ENCODE measurements at places on chromosomes 1 and 21. TPM values are rescaled to one million over a fixed set of nuclear protein-coding genes. Genes with fewer than 3 reads are reported as not detected.

AK5 gene
- 18.8 TPM for polyA plus RNA-seq

DNA sequence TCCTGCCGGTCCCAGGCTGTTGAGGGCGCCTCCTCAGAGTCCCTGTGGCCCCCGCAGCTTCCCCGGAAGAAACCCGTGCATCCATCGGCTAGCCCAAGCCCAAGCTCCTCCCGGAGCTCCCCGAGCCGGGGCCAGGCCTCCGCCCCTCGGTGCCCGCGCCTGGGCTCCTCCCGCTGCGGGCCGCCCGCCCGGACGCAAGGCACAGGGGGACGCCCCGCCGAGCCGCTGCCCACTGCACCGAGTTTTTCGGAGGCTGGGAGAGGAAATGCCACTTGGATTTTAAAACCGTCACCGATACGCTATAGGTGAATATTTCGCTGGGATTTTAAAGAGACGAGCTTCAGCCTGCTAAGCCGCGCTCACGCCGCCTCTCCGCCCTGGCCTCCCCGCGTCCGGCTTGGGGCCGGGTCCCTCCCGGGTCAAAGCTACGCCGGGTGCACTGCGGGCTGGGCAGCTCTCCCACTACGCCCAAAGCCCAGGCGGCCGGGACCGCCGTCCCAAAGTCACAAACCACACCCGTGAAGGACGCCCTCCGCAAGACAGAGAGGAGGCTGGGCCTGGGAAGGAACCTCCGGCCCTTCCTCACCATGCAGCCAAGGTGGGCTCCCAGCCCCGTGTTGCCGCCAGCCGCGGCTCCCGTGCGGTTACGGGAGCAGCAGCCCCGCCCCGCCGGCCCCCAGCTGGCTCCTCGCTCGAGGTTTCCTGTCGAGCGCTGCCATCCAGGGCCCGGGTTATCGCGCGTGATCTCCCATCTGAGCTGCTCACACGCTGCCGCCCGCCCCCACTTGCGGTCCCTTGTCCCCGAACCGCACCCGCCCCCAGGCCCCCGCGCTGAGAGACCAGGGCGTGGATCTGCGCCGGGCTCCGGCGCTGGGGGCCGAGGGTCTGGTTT lies 63.2 kb downstream of the CD247 start:
- peak; percentile 87 for DNase-seq
- peaks cover 39% of the 10 kb centered on the region for H3K27me3 ChIP-seq
- peaks cover 89% of the 10 kb centered on the region for H3K4me1 ChIP-seq
- peaks cover 36% of the 10 kb centered on the region for H3K36me3 ChIP-seq
- H3K4me3 ChIP-seq: peak overlapping the region; percentile 86

IL10RB gene
- 63.5 TPM for polyA plus RNA-seq

SLFNL1 gene
- polyA plus RNA-seq: 0.32 TPM

DNA sequence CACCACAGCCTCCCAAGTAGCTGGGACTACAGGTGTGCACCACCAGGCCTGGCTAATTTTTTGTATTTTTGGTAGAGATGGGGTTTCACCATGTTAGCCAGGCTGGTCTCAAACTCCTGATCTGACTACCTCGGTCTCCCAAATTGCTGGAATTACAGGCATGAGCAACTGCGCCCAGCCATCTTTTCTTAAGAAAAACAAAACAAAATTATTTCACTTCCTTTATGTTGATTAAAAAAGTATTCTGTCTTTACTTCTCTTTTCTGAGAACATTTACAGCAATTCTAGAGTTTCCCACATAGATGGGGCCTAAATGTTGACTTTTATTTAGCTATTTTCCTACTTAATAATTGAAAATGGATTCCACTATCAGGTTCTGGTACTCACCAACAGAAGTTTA lies 17.3 kb upstream of the TMEM183A start:
- H3K4me1 ChIP-seq: no peaks in the 10 kb centered on the region
- no peak overlapping the region for H3K27ac ChIP-seq
- peaks cover 18% of the 10 kb centered on the region for H3K27me3 ChIP-seq
- H3K36me3 ChIP-seq: no peaks in the 10 kb centered on the region
- DNase-seq: no peak

DNA sequence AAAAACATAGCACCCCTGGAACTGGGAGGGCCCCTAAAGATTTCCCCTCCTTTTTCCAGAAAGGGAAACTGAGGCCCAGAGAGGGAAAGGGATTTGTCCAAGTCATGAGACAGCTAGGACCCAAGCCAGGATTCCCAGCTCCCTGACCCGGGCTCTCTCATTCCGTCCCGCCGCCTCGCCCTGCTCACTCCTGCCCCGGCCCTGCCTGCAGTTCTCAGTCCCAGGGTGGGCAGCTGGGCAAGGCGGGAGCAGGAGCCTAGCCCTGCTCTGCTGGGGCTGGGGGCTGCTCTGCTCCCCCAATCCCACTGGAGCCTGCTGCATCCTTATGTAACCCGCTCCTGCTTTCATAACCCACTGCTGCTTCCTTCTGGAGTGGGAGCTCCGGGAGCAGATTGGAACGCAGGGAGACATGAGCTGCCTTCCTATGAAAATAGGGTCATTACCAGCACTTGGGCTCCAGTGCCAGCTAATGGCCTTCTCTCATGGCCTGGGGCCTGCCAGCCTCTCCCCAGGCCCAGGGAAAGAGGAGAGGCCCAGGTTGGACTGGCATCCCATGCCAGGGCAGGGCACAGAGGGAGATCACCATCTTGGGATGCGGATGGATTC lies 84.5 kb downstream of the CAMK2N1 start:
- H3K27me3 ChIP-seq: peaks cover 13% of the 10 kb centered on the region
- no peaks in the 10 kb centered on the region for H3K4me1 ChIP-seq
- no peak for DNase-seq
- no peak overlapping the region for H3K27ac ChIP-seq

DNA sequence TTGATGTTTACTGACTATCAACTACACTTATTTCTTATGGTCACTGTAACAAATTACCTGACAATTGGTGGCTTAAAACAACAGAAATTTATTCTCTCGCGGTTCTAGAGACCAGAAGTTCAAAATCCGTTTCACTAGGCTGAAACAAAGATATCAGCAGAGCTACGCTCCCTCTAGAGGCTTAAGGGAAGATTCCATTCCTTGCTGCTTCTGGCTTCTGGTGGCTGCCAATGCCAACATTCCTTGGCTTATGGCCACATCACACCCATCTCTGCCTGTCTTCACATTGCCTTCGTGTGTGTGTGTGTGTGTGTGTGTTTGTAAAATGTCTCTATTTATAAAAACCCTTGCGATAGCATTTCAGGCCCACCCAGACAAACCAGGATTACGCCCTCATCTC lies 66.4 kb downstream of the LMX1A start:
- DNase-seq: no peak
- H3K4me3 ChIP-seq: no peak overlapping the region
- no peaks in the 10 kb centered on the region for H3K4me1 ChIP-seq
- peaks cover 2% of the 10 kb centered on the region for H3K27me3 ChIP-seq

NBPF4 gene
- polyA plus RNA-seq: not detected

GSTM3 gene
- polyA plus RNA-seq: 5.9 TPM

DNA sequence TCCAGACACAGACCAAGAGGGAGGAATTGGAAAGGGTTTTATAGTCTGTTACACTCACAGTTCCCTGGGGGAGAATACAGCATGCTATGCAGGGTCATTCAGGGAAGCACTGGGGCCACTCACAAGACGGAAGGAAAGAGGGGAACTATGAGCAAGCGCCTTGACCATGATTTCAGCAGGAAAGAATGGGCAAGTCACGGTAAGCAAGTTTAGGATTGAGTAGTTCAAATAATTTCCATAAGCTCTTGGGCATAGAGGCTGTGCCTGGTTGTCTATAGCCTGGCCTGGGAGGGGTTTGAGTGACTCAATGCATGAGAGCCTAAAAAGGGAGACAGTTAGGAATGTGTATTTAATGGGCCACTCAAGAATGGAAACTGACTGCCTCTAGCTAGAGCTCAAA lies 176.7 kb downstream of the TTLL7 start:
- no peak for DNase-seq
- no peak overlapping the region for H3K4me3 ChIP-seq
- H3K27me3 ChIP-seq: peaks cover 2% of the 10 kb centered on the region
- no peaks in the 10 kb centered on the region for H3K4me1 ChIP-seq
- H3K27ac ChIP-seq: no peak overlapping the region
- H3K36me3 ChIP-seq: no peaks in the 10 kb centered on the region

GRCh38 chr1:53524428-53525375 lies 65.5 kb downstream of the DMRTB1 start:
- no peak overlapping the region for H3K27ac ChIP-seq
- H3K27me3 ChIP-seq: peaks cover 2% of the 10 kb centered on the region
- no peak overlapping the region for H3K4me3 ChIP-seq
- H3K36me3 ChIP-seq: no peaks in the 10 kb centered on the region
- H3K4me1 ChIP-seq: no peaks in the 10 kb centered on the region

GRCh38 chr1:12098786-12099185 lies 35.7 kb downstream of the TNFRSF8 start:
- no peaks in the 10 kb centered on the region for H3K27me3 ChIP-seq
- DNase-seq: no peak
- no peaks in the 10 kb centered on the region for H3K36me3 ChIP-seq
- peaks cover 19% of the 10 kb centered on the region for H3K4me1 ChIP-seq
- no peak overlapping the region for H3K4me3 ChIP-seq

KCNE1 gene
- polyA plus RNA-seq: not detected

HUNK gene
- polyA plus RNA-seq: not detected

AMY1C gene
- not detected for polyA plus RNA-seq

SWT1 gene
- 2.4 TPM for polyA plus RNA-seq

- no peak for DNase-seq
- H3K36me3 ChIP-seq: peaks cover 28% of the 10 kb centered on the region
- H3K4me1 ChIP-seq: peaks cover 48% of the 10 kb centered on the region
- peak overlapping the region; percentile 76 for H3K4me3 ChIP-seq
These were observed 11.8 kb downstream of the PSEN2 start for GRCh38 chr1:226882187-226882586.

TRAF3IP3 gene
- 232 TPM for polyA plus RNA-seq

GRCh38 chr1:16209847-16210407 lies 2.5 kb downstream of the ARHGEF19 start:
- DNase-seq: no peak
- no peak overlapping the region for H3K4me3 ChIP-seq
- no peak overlapping the region for H3K27ac ChIP-seq
- H3K4me1 ChIP-seq: peaks cover 7% of the 10 kb centered on the region
- H3K27me3 ChIP-seq: no peaks in the 10 kb centered on the region

KRTAP7-1 gene
- polyA plus RNA-seq: not detected

- H3K27me3 ChIP-seq: no peaks in the 10 kb centered on the region
- H3K27ac ChIP-seq: no peak overlapping the region
- DNase-seq: no peak
- peaks cover 4% of the 10 kb centered on the region for H3K36me3 ChIP-seq
These were observed 548.2 kb upstream of the ADGRL4 start for GRCh38 chr1:79554688-79555087.

PSRC1 gene
- polyA plus RNA-seq: 0.69 TPM

GRCh38 chr1:204003536-204003935 lies 69.4 kb upstream of the SOX13 start:
- H3K27me3 ChIP-seq: peaks cover 8% of the 10 kb centered on the region
- peaks cover 12% of the 10 kb centered on the region for H3K4me1 ChIP-seq
- H3K4me3 ChIP-seq: no peak overlapping the region

DNA sequence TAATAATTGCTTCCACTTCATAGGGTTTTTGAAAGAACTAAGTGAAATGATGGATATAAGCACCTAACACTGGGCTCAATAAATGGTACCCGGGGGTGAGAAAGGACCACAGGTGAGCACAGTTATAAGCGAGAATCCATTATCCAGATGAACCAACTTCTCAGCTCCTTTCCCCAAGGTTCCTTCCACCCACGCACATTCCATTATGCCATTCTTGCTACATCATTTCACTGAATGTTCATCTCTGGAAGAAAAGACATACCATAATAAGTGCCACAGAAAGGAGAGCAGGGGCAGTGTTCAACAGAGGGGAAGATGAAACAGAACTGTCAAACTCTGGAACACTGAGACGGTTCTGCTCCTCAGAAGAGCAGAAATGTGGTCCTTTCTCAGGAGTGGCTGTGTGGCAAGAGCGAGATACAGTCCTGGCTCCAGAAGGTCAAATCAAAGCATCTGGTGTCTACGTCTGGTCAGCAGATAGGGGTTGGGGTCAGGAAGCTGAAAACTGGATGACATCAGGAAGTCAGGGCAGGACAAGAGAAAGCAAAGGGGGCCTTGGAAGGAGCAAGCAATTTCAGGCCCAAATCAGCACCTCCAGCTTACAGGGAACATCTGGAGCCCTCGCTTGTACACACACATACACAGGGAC lies 255.4 kb upstream of the TMEM51 start:
- DNase-seq: no peak
- H3K4me1 ChIP-seq: no peaks in the 10 kb centered on the region
- H3K27ac ChIP-seq: no peak overlapping the region
- H3K27me3 ChIP-seq: peaks cover 12% of the 10 kb centered on the region

GRCh38 chr1:199161766-199162303 lies 523.0 kb downstream of the PTPRC start:
- no peaks in the 10 kb centered on the region for H3K27me3 ChIP-seq
- H3K4me1 ChIP-seq: peaks cover 55% of the 10 kb centered on the region
- H3K36me3 ChIP-seq: no peaks in the 10 kb centered on the region
- DNase-seq: no peak
- peak overlapping the region; percentile 77 for H3K27ac ChIP-seq

APOBEC4 gene
- polyA plus RNA-seq: not detected

- no peaks in the 10 kb centered on the region for H3K4me1 ChIP-seq
- no peak overlapping the region for H3K27ac ChIP-seq
- H3K36me3 ChIP-seq: no peaks in the 10 kb centered on the region
- no peak for DNase-seq
- H3K27me3 ChIP-seq: peaks cover 6% of the 10 kb centered on the region
These were observed 81.7 kb downstream of the PCBP3 start for GRCh38 chr21:45724994-45725843.

DNA sequence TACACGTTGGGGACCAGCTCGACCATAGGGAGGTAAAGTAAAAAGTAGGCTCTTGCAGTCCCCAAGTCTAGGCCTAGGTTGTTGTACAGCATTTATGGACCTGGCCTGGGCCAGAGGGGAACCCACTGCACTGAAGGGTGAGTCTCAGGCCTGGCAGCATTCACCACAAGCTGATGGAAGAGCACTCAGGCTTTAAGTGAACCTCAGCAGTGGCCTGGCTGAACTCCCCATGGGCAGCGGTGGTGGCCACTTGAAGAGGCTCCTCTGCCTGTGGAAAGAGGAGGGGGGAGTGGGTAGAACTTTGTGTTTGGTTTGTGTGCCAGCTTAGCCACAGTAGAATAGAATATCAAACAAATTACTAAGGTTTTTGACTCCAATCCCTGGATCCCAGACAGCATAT lies 176.2 kb upstream of the PRMT6 start:
- H3K36me3 ChIP-seq: no peaks in the 10 kb centered on the region
- H3K4me1 ChIP-seq: no peaks in the 10 kb centered on the region
- H3K4me3 ChIP-seq: no peak overlapping the region
- no peak for DNase-seq
- H3K27ac ChIP-seq: no peak overlapping the region

- no peak overlapping the region for H3K4me3 ChIP-seq
- no peak for DNase-seq
- peaks cover 54% of the 10 kb centered on the region for H3K4me1 ChIP-seq
- H3K27me3 ChIP-seq: no peaks in the 10 kb centered on the region
- H3K27ac ChIP-seq: no peak overlapping the region
These were observed 5.9 kb downstream of the EDEM3 start for GRCh38 chr1:184748740-184749139.

- peak within 1 kb of the TSS; percentile 98 for H3K27ac ChIP-seq
- peak within 1 kb of the TSS; percentile 99 for H3K4me3 ChIP-seq
- peaks cover 23% of the 10 kb centered on the region for H3K27me3 ChIP-seq
- H3K4me1 ChIP-seq: peaks cover 62% of the 10 kb centered on the region
These were observed at the start of gene EPS15 for GRCh38 chr1:51519048-51519864. EPS15 (minus strand) TSS chr1:51519266; CDS start chr1:51519231, 35 bp downstream.
